IPS DF 19.7 (cell line): ENCODE measurements at places on chromosomes 3 and 15.

- DNase-seq = no peak
These were observed 159.5 kb downstream of the CHSY1 start for GRCh38 chr15:101092156-101092866.

DNA sequence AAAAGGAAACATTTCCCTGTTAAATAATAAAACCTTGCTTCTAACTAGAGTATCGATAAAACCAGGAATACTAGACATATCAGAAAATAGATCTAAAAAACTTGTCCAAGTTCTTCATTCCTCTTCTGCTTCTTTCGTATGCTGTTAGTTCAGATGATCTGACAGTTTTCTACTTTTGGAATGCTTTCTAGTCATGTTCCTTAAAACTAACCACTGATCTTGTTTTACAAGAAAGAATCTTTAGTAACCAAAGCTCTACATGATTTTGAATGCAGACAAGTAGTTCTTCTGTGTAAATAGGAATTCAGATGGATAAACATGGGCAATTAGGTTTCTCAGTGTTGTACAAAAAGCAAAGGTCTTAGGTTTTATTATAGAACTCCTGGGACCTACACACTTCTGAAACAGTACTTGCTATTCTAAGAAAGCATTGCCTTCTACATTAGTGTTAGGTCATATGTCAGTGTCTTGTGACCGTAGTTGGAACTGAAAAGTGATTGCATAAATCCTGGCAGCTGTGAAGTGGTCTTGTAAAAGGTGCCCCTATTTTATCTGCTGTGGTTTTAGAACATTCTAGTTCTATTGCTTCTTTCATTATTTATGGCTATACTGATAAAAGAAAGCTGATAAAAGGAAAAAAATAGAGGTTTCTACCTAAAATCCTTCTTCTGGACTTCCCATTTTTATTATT is 40.7 kb downstream of the SNRK start:
- DNase-seq = no peak

DNA sequence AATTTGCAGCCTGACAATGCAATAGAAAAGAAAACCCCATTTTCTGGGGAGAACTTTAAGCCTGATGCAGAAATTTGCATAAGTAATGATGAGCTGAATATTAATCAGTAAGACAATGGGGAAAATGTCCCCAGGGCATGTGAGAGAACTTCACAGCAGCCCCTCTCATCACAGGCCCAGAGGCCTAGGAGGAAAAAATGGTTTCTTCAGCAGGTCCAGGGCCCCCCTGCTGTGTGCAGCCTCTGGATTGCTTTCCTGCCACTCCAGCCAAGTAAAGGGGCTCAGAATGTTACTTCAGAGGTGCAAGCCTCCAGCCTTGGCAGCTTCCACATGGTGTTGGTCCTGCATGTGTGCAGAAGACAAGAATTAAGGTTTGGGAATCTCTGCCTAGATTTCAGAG is 900.3 kb upstream of the ROBO1 start:
- no peak for DNase-seq

DNA sequence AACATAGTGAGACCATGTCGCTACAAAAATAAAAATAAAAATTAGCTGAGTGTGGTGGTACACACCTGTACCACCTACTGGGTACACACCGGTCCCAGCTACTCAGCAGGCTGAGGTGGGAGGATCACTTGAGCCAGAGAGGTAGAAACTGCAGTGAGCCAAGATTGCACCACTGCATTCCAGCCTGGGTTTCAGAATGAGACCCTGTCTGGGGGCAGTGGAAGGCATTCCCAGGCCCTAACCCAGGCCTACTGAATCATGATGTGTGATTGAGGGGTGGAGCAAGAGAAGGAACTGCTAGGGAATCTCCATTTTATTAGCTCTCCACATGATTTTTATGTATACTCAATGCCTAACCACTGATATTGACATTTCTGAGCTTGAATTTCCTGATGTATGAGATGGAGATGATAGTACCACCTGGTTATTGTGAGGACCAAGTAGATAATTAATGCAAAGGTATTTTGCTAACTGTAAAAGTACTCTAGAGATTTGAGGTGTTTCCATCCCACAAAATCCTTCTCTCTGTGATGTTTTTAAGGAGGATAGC is 169.5 kb upstream of the UMPS start:
- no peak for DNase-seq

DNA sequence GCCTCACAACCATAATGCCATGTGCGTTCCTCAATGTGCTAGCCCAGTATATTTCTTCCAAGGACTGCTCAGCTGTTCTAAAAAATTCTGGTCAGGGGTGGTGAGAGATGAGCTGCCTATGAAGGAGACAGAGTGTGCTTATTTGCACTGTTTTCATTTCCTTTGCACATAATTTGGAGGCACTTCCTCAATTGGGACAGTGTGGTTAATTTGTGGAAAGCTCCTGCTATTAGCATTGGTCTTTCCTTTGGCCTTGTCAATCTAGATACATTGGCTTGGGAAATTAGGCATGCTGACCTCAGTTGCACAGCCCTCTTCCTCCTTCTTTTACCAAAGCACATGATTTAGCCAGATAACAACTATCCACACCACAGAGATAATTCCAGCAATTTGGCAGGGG is 9.4 kb downstream of the FAM81A start:
- DNase-seq = no peak

GRCh38 chr15:76470691-76471090 is 134.1 kb downstream of the ISL2 start:
- DNase-seq = no peak

- no peak for DNase-seq
These were observed 6.0 kb downstream of the DIPK2A start for GRCh38 chr3:143977341-143978262.

- no peak for DNase-seq
These were observed at the start of gene KIF7 for GRCh38 chr15:89654847-89655805. Gene KIF7, minus strand, starts transcription at chr15:89655467. Its CDS starts 2,537 bp downstream, at chr15:89652930.

DNA sequence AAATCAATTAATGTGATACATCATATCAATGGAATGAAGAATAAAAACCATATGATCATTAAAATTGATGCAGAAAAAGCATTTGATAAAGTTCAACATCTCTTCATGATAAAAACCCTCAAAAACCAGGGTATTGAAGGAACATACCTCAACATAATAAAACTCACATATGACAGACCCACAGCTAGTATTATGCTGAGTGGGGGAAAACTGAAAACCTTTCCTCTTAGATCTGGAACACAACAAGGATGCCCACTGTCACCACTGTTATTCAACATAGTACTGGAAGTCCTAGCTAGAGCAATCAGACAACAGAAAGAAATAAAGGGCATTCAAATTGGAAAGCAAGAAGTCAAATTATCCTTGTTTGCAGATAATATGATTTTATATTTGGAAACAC is 30.5 kb downstream of the CCK start:
- DNase-seq = no peak

GRCh38 chr3:47592066-47592795 is 13.6 kb upstream of the CSPG5 start:
- no peak for DNase-seq

- no peak for DNase-seq
These were observed 19.0 kb downstream of the SPATA12 start for GRCh38 chr3:57079474-57079831.

GRCh38 chr15:34721802-34722438 is 32.9 kb downstream of the GJD2 start:
- DNase-seq = no peak

DNA sequence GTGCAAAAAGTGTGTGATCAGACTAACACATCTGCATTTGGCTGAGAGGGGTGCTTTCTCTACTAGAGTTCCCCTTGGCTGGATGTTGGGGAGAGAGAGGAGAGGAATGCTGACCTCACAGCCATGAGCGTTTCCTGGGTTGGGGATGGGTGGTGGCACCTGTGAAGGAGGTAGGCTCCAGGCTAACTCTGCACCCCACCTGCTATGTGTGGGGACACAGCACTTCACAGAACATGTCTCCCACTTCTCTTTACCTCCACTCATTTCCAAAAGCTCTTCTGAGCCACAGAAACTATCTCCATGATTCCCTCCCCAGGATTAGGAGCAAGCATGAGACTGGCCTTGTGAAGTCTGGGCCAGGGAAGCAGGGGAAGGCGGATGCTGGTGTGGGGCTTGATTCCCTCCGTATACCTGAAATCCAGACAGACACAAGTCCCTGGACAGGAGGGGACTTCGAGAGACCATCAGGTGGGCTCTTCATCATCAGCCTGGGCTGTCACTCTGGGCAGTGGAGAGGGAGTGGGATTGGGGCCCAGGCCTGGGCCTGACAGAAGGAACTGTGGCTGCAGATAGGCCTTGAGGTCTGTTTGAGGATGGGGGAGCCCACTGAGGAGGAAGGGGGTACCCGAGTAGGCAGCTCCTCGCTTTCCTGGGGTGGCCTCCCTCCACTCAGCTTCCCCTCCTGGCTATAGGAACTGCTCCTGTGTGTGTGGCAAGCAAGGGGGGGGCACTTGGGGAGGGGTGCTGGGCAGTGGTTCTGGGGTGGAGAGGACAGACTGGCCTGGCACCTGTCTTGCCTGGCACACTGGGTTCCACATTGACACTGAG is 40.7 kb downstream of the FEM1B start:
- no peak for DNase-seq

- DNase-seq = no peak
These were observed 84.6 kb downstream of the GREM1 start for GRCh38 chr15:32802286-32802936.

- no peak for DNase-seq
These were observed 39.5 kb downstream of the USP8 start for GRCh38 chr15:50463423-50464358.

DNA sequence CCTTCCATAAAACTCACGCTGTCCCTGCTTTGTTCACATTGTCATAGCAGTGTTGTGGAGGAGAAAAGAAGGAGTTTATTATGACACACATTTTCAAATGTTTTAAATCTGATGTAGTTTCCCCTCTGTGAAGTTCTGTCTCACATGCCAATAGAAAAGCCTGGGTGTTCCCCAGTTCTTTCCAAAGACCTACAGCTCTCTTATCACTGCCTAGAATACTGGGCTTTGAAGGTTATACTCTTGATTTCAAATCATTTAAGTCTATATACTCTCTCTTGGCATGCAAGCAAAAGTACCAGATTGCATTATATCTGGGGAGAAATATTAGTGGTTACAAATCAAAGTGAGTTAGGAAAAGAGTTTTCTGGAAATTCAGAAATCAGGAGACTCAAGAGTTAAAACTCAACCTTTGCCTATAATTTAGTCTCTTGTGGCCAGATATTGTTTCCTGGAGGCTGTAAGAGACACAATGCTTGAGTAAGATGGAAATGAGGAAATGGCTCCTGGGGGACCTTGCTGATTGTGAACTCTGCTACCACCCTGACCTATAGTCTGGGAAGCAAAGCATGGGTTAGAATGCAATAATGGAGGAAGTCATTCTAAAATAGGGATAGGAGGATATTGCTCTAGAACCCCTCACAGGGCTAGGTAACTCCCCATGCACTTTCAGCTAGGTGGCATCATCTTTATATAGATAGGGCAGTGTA is 182.8 kb downstream of the KCNAB1 start:
- no peak for DNase-seq

- no peak for DNase-seq
These were observed 31.8 kb downstream of the GPR176 start for GRCh38 chr15:39888243-39888642.

DNA sequence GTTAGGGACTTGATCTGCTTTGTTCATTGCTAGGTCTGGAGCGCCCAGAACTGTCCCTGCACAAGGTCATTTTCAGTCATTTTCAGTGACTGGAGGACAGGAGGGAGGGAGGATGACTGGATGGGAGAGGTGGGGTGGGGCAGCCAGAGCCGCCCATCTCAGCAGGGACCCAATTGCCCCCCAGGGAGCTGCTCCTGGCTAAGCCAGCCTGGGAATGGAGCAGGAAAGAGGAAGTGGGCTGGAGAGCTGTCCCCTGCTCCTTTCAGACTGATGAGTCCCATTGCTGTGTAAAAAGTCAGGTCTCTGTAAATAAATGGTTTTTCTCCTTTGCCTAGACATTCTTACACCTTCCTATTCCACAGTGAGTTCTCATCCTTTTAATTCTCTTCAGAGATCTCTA is 98.4 kb upstream of the RAD18 start:
- DNase-seq = no peak

DNA sequence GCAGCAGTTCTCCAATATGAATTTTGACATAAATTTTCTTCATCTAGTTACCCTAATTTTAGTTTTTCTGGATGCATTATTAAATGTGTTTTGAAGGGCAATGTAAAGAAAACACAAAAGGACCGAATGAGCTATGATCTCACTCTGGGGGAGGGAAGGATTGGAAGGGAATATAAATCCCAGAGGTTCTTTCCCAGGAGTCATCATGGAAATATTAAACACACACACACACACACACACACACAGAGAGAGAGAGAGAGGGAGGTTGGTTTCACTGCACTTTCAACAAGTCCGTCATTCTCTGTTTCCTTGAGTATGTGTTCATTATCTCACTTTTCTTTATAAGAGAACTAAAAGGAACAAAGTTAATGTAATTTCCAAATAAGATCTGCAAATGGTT is 70.7 kb upstream of the DCBLD2 start:
- no peak for DNase-seq

DNA sequence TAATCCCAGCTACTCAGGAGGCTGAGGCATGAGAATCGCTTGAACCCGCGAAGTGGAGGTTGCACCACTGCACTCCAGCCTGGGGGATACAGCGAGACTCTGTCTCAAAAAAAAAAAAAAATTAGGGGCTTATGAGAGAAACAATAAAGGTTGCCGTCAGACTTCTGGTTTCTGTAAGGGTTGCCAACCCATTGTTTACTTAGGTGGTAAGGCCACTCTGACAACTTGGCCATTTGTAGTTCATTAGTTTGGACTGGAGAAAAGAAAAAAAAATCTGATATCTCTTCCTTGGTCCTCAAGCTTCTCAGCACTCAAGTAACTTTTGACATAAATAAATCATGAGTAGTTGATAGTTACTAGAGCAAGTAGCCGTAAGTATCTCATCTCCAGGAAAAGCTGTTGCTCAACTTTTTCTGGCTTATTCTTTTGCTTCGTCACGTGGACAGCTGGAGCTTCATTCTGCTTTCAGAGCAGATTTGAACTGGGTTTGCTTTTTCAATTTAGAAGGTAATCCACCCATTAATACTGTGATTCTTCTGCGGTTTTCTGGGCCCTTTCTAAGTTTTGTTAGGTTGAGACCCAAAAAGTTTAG is 9.4 kb downstream of the SNX1 start:
- no peak for DNase-seq

DNA sequence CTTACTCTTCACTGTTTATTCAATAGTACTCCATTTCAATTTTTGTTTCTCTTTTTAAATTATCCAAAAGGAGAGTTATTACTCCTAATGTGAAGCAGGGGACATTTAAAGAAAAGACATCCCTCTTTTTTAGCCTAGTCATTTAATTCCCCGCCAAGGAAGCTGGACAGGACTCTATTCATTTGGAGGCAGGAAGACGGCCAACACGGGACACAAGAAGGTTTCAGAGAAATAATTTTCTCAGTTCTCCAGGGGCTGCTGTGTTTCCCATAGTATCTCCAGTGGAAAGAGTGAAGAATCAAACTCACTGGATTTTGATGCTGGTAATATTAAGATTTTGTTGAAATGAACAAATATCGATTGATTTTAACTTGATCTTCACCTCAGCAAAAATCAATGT is 833.7 kb downstream of the ROBO2 start:
- no peak for DNase-seq

- DNase-seq = no peak
These were observed 14.9 kb upstream of the DPH6 start for GRCh38 chr15:35560870-35561269.

GRCh38 chr3:182723596-182723995 is 69.7 kb upstream of the ATP11B start:
- no peak for DNase-seq

GRCh38 chr3:175977968-175978752 is 1119.0 kb downstream of the NAALADL2 start:
- DNase-seq = no peak
